ENCODE measurements at places on chromosomes 11 and 22. TPM values are rescaled to one million over a fixed set of nuclear protein-coding genes. Genes with fewer than 3 reads are reported as not detected.

CHRNA10 gene
- total RNA-seq = 1.7 TPM

MOB2 gene
- total RNA-seq = 14.2 TPM

C1QTNF4 gene
- total RNA-seq = 0.42 TPM

GGTLC3 gene
- total RNA-seq = not detected

GRAP2 gene
- total RNA-seq = 1.1 TPM

DEUP1 gene
- not detected for total RNA-seq

NELL1 gene
- not detected for total RNA-seq

ZNF280B gene
- 0.08 TPM for total RNA-seq

OR4C3 gene
- total RNA-seq = not detected

NAALADL1 gene
- 1.2 TPM for total RNA-seq

ANO5 gene
- 4.5 TPM for total RNA-seq

GAL3ST1 gene
- 1.0 TPM for total RNA-seq

MTNR1B gene
- total RNA-seq = not detected

UPK3A gene
- total RNA-seq = not detected

TTC17 gene
- total RNA-seq = 50.5 TPM

PRCP gene
- 38.7 TPM for total RNA-seq

RTN4R gene
- total RNA-seq = 0.33 TPM

PRR33 gene
- not detected for total RNA-seq

OR4D5 gene
- total RNA-seq = not detected

OR10A2 gene
- not detected for total RNA-seq

SLC7A4 gene
- 0.42 TPM for total RNA-seq

CADM1 gene
- 13.0 TPM for total RNA-seq

RASL10A gene
- 0.79 TPM for total RNA-seq

CD3G gene
- total RNA-seq = 0.84 TPM

TTC36 gene
- 2.0 TPM for total RNA-seq

OR5D18 gene
- total RNA-seq = not detected

CCDC188 gene
- not detected for total RNA-seq

OR5M10 gene
- total RNA-seq = not detected

NRGN gene
- total RNA-seq = not detected

BBOX1 gene
- total RNA-seq = 8.1 TPM
